ENCODE measurements at places on chromosomes 5 and 9. TPM values are rescaled to one million over a fixed set of nuclear protein-coding genes. Genes with fewer than 3 reads are reported as not detected.

Gene SPAAR
- 0.52 TPM for polyA plus RNA-seq

Gene NUTM2F
- polyA plus RNA-seq: not detected

Gene C9
- polyA plus RNA-seq: 0.08 TPM

Gene SELENOP
- 30.3 TPM for polyA plus RNA-seq

Gene GABBR2
- 253 TPM for polyA plus RNA-seq

Gene PIP5KL1
- polyA plus RNA-seq: not detected

Gene ZNF462
- polyA plus RNA-seq: 17.6 TPM

Gene ZNF608
- polyA plus RNA-seq: 15.7 TPM

Gene NEUROG1
- polyA plus RNA-seq: not detected

Gene DRD1
- 10.2 TPM for polyA plus RNA-seq

Gene CCDC152
- 60.9 TPM for polyA plus RNA-seq

Gene PCDHA9
- 0.16 TPM for polyA plus RNA-seq

Gene HMHB1
- not detected for polyA plus RNA-seq

Gene DPH7
- polyA plus RNA-seq: 2.9 TPM

Gene ADCY2
- 5.6 TPM for polyA plus RNA-seq

Gene TJP2
- polyA plus RNA-seq: 27.2 TPM

Gene SLC9A3
- polyA plus RNA-seq: 2.3 TPM

Gene TSLP
- polyA plus RNA-seq: not detected

Gene GMCL2
- polyA plus RNA-seq: not detected

Gene NFIL3
- polyA plus RNA-seq: 34.6 TPM

Gene IFNW1
- not detected for polyA plus RNA-seq

Gene SLC2A6
- polyA plus RNA-seq: 11.9 TPM

Gene RETREG1
- 400 TPM for polyA plus RNA-seq

Gene MAP3K1
- polyA plus RNA-seq: 13.7 TPM

Gene PCDHGA3
- 1.3 TPM for polyA plus RNA-seq

Gene IFNE
- polyA plus RNA-seq: not detected

Gene ARHGEF39
- not detected for polyA plus RNA-seq

Gene TAS2R1
- not detected for polyA plus RNA-seq

Gene KCNV2
- polyA plus RNA-seq: not detected

Data from Purkinje cell (primary cell).